ENCODE measurements at places on chromosomes 16 and 17.
A peak's percentile ranks its signal among the peaks of the same experiment; 100 is the strongest.

GRCh38 chr17:6753546-6753945 lies 2.3 kb upstream of the XAF1 start:
- no peak for DNase-seq

DNA sequence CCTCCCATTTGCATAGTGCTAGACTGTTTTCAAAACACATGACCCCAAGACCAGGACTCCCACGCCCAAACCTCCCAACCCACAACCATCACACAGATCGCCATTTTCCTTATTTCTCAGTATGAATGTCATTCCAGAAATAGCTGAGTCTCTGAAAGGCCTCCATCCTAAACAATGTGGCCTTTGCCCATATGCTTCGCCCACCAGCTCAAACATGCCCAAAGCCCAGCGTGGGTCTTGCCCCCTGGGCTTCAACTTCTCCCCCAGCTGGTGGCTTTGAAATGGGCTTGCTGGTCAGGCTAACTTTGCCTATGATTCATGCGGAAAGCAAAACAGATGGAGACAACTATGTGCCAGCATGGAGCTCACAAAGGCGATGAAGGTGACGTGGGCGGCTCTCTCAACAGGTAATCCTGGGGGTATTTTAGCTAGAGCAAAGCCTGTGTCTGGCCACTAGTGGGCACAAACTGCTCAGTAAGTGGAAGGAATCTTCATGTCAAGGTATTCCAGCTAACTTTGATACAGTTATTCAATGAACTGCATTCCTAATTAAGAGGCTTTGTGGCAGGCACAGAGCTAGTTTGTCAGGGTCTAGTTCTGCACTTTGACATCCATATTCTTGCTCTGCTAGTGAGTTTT lies 17.1 kb downstream of the PMP22 start:
- no peak for DNase-seq

DNA sequence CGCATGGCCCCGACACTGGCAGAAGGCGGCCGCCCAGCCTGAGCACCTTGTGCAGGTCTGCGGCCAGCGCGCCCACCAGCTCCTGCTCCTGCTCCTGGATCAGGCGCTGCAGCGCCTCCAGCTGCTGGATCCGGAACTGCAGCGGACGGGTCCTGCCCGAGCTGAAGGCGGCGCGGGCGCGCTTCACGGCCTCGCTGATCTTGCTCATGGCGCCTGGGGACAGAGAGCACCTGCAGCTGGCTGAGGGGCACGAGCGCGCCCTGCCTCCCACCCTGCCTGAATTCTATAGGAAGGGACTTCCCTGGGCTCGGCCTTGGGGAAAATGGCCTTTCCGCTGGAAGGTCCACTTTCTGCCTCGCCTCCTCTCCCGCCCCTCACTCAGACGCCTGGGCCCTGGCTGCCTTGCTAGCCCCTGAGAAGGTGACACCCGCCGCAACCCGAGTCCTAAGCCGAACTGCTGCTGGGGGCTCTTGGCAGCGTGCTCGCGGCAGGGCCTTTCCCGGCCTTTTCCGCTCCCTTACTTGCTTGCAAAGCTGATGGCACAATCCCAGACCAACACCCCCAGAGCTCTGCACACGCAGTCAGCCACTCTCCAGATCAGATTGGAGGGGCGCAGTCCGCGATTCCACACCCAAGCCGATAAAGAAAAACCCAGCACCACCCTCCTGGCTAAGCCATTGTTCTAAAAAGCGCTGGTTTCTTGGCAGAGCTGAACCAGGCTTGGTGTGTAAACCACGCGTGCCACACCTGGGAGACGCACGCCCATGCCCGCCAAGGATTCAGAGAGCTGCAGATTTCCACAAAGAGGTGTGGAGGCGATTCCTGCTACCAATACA lies 3.0 kb downstream of the ALDH3A1 start:
- DNase-seq = peak; percentile 94

- no peak for DNase-seq
Observed at GRCh38 chr16:23689442-23690187, 10.9 kb downstream of the PLK1 start.

- DNase-seq = no peak
Observed at GRCh38 chr17:10166176-10166935, 32.0 kb downstream of the GAS7 start.

DNA sequence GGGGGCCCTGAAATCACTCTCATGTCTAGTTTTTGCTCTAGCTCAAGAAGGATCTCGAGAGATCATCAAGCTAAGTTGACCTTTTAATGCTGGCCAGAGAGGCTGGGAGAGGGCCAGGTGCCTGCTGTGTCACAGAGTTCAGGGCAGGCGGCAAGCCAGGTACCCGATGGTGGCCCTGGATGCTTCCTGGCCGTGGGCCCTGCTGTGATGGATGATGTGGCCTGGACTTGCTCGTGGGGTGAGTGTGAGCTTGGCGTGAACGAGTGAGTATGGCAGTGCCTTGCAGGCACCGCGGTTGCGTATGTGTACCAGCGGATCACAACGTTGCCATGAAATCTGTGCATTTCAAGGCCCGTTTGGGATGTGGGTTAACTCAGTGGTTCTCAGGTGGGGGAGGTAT lies 7.4 kb downstream of the IRF8 start:
- DNase-seq = no peak

DNA sequence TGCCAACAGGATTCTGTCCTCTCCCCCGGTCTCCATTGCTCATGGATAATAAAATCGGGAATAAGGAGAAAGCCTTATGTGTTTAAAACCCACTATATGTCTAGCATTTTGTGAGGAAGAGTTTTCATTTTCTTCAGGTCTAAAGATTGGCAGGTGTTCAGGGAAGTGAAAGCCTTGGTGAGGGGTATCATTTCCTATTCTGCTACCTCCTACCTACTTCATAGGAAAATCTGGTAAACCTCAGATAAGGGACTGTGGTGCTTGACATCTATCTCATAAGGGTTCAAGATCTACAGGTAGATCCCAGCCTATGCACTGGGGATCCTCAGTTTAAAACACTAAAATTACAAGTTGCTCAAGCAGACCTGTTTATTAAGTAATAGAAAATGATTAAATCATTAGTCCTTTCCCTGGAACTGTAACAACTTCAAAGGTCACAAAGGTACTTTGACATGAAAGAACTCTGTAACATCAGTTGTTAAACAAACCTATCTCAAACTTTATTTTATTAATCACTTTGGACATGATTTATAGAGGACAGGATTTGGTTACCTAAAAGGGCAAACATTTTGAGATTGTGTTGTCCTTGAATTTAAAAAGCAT lies 6.5 kb downstream of the MOSMO start:
- DNase-seq = no peak

DNA sequence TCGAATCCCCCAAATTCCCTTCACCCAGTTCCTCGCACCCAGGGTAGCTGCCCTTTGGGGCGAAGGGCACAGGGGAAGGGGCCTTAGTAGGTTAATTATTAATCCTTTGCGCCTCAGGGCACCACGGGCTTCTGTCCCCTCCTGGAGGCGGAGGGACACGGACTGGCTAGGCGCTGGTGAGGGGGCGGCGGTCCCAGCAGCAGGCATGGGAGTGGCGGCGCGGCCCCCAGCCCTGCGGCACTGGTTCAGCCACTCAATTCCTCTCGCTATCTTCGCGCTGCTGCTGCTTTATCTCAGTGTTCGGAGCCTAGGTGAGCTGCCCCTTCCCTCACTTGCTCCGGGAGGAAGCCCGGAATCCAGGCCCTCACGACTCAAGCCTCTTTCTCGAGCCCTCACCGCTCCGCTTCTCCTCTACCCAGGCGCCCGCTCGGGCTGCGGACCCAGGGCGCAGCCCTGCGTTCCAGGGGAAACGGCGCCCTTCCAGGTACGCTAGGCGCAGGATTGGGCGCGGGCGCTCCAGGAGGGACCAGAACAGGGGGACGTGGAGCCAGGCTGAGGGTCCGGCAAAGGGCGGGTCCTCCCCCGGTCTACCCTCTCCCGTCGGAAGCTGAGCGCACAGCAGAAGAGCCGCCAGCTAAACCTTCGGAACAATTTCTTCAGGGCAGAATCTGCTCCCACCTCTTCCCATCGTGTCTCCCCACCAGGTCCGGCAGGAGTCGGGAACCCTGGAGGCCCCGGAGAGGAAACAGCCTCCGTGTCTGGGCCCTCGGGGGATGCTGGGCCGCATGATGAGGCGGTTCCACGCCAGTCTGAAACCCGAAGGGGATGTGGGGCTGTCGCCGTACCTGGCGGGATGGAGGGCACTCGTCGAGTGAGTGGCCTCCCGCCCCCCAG lies at the start of gene GLTPD2:
TSS of gene GLTPD2 (plus strand) at position 158 of the 894 bp plus-strand sequence. CDS start at position 206, 48 bp downstream.
- DNase-seq = no peak

DNA sequence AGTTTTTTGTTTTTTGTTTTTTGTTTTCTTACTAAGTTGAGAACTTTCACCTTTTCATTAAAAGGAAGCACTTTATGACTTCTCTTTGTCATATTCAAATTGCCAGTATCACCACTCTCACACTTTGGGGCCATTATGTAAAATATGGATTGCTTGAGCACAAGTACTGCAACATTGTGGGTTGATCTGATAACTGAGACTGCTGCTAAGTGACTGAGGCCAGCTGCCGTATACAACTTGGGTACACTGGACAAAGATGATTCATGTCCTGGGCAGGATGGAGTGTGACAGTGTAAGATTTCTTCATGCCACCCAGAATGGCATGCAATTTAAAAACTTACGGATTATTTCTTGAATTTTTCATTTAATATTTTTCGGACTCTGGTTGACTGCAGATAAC lies 7.8 kb downstream of the TTC19 start:
- no peak for DNase-seq

- no peak for DNase-seq
Observed at GRCh38 chr17:35774499-35774898, 13.8 kb downstream of the C17orf50 start.

DNA sequence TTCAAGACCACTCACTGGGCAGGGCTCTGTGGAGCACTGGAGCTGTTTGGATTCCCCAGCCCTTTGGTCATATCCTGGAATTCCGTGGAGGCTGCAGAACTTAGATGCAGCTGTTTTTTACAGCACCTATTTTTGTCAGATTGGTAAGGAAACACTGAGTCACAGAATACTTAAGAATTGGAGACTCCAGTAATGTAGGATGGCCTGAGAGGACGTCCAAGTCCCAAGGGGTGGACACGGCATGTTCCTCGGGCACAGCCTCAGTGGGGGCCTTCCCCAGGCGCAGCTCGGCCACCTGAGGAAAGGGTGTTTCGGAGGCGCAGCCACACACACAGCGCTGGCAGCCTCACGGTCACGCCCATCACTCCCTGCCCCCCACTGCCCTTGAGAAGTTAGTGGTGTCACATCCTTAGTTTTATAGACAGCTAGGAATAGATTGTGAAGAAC lies 14.8 kb downstream of the PLD6 start:
- no peak for DNase-seq

GRCh38 chr16:64412578-64413280 lies 709.1 kb downstream of the CDH11 start:
- no peak for DNase-seq

DNA sequence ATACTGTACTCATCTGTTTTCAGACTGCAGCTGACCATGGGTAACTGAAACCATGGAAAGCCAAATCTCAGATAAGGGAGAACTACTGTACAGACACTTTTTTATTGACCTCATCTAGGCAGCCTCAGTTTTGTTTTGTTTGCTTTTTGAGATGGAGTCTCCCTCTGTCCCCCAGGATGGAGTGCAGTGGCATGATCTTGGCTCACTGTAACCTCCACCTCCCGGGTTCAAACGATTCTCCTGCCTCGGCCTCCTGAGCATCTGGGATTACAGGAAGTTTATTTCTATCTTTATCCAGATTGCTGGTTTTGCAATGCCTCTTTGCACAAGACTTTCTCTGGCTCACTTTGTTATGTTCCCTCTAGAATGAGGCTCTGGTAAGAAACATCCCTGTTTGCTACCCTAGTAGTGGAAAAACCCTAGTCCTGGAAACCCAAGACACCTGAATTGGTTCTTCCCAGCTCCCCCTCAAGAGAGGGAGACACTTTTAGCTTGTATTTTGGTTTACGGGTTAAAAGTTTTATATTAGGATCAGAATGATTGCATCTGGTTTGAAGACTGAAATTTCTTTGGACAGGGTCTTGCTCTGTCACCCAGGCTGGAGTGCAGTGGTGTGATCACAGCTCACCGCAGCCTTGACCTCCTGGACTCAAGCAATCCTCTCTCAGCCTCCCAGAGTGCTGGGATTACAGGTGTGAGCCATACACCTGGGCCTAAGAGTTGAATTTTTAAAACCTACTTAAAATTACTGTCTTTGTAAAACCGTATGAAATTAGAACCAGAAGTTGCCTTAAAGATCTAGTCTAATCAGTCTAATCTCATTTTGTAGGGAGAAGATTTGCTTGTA lies 38.9 kb downstream of the ZNF207 start:
- DNase-seq = no peak

- no peak for DNase-seq
Observed at GRCh38 chr16:69176033-69176800, 10.7 kb upstream of the SNTB2 start.

GRCh38 chr16:19304750-19305149 lies 19.2 kb downstream of the CLEC19A start:
- no peak for DNase-seq

- DNase-seq = no peak
Observed at GRCh38 chr17:21095735-21096134, 31.0 kb upstream of the DHRS7B start.

GRCh38 chr16:25192096-25192495 lies 24.7 kb upstream of the AQP8 start:
- DNase-seq = no peak

- DNase-seq = no peak
Observed at GRCh38 chr16:5042574-5043171, 8.9 kb upstream of the NAGPA start.

- peak; percentile 79 for DNase-seq
Observed at GRCh38 chr17:60398227-60398959, 6.5 kb upstream of the USP32 start.

- no peak for DNase-seq
Observed at GRCh38 chr17:59669411-59669810, 37.8 kb downstream of the PTRH2 start.

GRCh38 chr17:63838631-63839171 lies 3.8 kb downstream of the SMARCD2 start:
- DNase-seq = no peak

DNA sequence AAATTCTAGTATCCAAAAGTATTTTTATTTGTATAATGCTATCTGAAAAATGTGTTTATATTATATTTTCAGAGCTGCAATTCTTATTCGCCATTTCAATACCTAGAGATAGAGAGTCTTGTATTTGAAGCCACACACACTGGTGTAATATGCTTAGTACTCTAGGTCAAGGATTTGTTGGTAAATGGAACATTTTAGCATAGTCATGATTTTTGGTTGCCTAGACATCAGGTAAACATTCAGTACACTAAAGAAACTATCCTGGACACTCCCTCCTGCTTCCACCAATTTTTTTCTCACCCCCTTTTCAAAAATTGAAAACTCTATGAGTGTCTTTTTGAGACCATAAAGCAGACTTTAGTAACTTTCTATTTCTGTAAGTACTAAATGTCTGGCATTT lies 20.8 kb downstream of the ABHD15 start:
- no peak for DNase-seq

GRCh38 chr16:86156155-86156554 lies 257.2 kb downstream of the IRF8 start:
- DNase-seq = no peak

DNA sequence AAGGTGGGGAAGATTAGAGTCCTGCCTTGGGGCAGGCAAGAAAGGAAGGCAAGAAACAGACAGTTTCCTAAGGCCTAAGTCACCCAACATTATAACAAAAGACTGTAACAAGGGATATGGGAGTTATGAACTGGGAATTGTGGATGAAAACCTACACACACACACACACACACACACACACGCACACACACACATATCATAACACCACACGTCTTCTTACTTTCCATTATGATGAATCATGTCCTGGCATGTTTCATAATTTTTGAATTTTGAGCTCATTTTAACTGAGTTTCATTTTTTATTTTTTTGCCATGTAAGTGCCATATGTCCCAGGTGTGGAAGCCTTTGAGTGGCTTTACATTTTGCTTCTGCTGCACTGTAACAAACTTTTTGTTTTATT lies 29.9 kb downstream of the HS3ST2 start:
- DNase-seq = no peak

Measured in memory B cell (primary cell).